ENCODE measurements at places on chromosomes 3 and 15.

DNA sequence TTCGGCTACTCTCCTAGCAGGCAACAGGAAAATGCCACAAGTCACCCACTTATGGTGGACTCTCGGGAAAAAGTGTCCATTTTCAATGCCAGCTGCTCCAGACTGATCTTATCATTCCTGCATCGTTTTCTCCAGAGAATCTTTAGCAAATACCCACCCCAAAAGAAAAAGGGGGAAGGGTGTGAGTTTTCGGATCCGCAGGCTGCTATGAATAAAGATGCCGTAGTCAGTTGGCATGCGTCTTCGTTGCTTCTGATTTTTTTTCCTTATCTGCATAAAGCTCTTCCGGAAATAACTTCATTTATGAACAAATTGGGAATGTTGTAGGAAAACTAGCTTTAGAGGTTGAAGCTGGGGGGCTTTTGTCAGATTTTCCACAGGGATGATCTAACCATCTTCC, 22.4 kb upstream of the VILL start:
- DNase-seq = no peak

DNA sequence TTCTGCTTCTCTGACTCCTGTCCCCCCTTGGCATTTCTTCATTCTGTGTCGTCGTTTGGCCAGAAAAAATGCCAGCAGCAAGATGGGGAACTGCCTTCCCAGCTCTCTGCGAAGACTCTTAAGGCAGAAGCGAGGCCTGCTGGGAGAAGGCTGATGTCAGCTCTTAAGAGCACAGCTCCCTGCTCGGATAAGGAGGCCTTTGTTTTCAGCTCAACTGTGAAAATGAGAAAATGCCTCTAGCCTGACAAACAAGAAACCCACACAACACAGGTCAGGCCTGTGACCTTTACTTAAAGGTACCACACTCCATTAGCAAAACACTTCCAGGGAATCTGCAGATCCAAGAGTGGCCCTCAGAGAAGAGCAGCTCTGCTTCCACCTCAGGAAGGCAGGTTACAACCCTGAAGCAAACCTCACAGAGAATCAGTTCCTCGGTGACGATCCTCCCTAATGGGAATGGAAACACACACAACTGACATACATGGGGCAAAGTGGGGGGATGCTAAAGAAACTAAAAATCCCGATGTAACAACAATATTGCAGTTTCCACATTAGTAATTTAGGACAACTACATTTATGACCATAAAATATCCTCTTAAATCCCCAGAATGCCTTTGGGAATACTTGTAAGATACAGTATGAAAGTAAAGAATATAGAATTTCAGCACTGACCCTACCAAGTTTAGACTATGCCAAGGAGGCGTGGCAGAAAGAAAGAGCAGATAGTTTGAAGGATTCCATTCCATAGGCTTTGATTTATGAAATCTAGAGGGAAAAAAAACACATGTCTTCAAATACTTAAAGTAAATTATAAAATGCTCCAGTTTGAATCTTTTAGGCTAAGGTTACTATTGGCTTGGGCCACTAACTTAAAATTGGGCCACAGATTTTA, 52.1 kb downstream of the VGLL4 start:
- no peak for DNase-seq

GRCh38 chr3:156334841-156335545, 214.6 kb downstream of the KCNAB1 start:
- no peak for DNase-seq

DNA sequence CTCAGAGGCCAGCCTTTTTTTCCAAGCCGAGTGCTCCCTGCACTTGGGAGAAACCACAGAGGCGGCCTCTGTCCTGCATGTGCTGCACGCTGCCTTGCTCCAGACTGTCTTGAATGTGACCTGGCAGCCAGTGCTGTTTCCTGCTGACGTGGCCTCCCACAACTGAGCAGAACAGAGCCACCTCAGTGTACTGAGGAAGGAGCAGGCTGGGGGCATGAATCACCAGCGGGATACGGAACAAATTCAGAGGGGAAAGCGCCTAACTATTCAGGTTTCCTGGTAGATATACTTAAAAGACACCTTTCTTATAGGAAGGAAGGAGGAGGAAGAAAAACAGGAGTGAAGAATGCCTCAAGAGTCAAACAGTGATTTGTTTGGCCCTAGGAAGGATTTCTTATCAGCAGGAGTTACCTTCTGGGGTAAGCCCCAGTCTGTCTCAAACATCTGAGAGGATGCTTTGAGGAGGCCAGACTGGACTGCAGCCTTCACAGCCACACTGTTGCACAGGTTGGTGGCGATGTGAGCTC, 114.0 kb downstream of the FNDC3B start:
- peak; percentile 68 for DNase-seq

DNA sequence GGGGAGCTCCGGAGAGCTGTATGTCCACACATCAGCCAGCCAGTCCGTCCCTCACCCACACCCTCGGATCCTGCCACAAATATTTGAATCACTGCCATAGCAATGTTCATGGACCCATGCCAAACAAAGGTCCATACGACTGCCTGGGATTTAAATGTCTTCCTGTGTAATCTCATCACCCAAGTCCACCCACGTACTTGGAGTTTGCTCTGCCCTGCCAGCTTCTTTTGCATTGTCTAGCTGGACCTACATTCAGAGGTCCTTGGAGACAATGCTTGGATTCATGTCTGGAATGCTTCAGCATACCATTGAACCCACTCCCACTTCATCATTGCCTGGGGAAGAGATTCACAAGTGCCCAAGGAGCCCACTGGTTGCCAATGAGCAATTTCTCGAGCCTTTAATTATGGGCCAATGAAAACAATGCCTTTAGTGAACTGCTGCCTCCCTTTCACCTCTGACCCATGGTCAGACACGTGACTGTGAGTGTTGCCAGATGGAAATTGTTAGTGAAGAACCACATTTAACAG, 90.4 kb upstream of the PHLDB2 start:
- DNase-seq = no peak

- no peak for DNase-seq
Observed at GRCh38 chr3:58272891-58273290, 33.2 kb upstream of the RPP14 start.

- peak; percentile 7 for DNase-seq
Observed at GRCh38 chr3:88149101-88149508, 654 bp upstream of the C3orf38 start.

- DNase-seq = no peak
Observed at GRCh38 chr15:85381850-85382751, 1.7 kb downstream of the AKAP13 start.

DNA sequence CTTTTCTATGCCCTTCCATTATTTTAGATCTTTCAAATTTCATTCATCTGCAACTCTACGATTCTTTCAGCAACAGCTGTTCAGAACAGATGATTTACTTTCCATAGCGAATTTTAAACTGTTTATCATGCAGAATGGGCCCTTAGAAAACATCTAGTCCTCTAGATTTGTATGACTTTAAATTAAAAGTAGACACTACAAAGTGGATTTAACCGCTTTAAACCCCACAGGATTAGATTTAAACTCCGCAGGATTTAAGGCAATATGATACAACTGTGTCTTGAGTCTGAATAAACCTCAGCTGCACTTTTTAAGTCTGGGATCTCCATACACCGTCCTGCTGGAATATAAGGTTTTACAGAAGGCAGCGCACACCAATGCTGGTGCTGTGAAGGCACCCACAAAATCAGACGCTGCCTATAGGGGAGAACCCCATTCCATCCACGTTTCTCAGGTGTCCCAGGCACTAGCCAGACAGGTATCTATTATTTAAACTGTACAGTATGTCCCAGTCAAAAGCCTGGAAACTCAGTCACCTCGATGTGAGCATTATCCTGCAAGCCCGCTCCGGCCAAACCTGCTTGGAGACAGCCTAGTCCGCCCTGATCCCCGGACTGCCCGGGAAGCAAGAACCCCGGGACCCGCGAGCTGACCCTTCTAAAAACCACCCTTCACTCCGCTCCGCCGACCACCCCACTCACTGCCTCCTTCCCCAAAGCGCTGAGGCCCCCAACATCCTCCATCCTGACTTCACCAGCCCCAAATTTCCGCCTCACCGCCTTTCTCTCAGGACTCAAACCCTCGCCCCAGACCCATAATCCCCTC, 768 bp downstream of the ANO10 start:
- DNase-seq = peak; percentile 6

DNA sequence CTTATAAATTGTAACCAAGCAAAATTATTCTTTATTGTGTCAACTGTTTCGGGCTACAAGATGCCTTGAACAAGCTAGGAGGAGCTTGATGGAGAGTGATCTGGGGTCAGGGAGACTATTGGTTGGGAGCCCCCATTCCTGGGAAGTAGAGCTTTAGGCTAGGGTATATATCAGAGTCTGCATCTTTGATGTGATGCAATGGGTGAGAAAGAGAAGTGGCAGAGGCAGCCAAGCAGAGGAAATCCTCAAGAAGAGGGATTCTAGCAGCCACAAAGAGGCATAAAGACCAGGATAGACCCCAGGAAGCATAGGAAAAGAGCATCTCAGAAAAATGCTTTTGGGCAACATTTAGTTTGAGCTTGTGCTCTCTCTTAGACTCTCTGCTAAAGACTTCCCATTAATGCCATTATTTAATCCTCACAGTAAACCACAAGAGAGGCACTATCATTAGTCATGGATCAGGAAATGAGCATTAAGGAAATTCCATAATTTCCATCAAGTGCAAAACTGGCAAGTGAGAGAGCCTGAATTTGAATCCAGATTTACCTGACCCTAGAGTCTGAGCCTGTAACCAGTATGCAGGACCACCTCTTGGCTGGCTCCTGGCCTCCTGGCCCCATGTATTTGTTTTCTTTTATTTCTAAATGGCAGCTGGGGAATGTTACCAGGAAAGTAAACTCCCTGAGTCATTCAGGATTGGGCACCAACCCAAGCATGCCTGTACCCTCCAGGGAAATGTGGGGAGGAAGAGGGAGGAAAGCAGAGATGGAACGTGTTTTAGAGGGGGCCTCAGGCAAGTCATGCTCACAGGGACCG, 118.7 kb downstream of the RPL22L1 start:
- DNase-seq = no peak

- no peak for DNase-seq
Observed at GRCh38 chr3:79672075-79672474, 95.7 kb downstream of the ROBO1 start.

GRCh38 chr15:78325092-78325843, 14.9 kb upstream of the CRABP1 start:
- no peak for DNase-seq

DNA sequence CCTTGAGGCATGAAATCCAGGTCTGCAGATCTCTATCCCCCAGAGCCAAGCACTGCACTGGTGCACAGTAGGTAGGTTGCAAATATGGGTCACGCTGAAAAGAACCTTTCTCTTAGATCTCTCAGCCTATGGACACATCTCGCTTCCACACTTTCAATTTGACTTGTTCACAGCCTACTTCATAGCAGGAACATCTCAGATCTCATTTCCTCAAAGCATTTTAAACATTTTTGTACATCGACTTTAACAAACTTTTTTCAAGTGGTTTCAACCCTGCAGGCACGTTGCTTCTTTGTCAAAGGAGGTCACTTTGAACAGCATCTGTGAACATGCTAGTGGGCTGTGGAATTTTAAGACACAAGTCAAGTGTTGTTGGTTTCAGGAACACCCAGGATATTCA, 76.0 kb downstream of the SLC12A8 start:
- no peak for DNase-seq

DNA sequence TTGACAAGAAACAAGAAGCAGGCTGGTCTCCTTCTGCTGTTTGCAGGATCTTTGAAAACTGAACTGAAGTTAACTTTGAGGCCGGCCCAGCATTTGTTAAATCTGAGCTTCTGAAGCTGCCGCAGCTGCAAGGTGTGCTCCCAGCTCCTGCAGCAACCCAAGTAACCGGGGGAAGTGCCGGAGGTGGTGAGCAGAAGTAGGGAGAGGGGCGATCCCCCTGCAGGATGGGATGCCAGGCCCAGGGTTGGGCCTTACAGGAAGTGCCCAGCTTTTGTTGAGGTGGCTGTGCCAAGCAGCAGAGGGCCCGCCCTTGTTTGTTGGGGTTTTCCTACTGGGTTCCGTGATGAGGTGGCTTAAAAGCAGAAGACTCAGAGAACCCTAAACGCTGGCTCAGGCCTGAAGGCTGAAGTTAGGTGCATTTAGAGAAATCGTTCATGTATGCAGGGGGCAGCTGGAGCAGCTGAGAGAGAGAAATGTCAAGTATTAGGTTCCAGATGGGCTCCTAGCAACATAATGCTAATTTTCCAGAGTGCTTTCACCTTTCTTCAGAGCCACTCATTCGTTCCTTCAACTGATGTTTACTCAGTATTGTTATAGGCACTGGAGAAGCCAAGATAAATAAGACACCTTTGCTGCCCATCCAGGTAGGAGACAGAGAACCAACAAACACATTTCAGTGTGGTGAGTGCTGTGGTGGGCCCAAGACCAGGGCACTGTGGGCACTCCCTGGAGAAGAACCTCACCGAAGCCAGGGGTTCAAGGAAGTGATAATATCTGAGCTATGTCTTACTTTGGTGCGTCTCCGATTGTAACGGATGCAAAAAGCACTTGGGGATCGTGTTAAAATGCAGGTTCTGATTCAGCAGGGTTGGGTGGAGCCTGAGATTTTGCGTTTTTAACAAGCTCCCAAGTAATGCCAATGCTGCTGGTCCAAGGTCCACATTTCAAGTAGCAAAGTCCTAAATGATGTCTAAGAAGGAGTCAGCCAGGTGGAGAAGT, 42.2 kb upstream of the PLCL2 start:
- DNase-seq = peak; percentile 80

DNA sequence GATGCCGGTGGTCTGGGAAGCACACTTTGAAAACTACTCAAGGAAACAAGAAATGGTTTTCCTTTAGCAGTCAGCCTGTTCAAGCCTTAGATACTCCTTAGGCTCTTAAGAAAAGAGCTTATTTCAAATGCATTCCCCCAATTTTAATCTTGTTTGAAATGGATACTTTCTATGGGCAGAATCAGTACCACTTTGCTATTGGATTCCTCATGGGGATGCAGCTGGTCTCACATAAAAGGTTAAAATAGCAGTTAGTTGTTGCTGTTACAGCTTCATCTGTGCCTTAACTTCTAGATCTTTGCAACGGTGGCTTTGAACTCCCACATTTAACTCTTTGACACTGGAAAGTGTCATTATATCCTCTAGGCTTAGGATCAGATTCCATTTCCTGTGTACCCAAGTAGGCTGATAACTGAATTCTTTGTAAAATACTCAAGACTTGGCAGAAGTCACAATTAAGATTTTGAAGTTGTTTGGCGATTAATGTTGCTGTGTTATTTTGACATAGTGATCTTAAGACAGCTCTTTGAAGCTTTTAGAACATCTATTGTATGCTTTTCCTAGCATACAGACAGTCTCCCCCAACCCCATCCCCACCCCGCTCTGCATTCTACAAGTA, 2.2 kb downstream of the THBS1 start:
- no peak for DNase-seq

DNA sequence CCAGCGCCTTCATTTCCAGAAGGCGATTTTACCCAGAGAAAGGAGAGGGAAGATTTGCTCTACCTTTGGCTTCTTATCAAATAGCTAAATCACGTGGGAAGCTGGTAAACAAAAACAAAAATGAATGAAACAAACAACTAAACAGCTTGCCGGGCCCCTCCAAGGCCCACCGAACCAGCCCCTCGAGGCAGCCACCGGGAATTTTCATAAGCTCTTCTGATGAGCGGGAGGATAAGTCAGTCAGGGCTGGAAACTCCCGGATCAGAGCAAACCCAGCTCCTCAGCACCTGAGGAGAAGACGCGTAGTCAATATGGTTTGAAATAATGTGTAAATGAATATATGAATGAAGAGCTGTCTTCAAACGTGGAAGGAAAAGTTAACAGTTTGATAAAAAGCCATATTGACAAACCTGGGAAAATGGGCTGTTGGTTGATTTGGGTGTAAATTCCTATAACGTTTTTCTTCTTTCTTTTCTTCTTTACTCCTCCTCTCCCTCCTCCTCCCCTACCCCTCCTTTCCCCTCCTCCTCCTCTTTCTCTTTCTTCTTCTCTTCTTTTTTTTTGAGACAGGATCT, 10.7 kb downstream of the RPLP1 start:
- no peak for DNase-seq

- DNase-seq = no peak
Observed at GRCh38 chr3:33716227-33716626, 1.8 kb downstream of the CLASP2 start.

Data from CD4-positive, alpha-beta T cell treated with Interleukin-4 for 1 hour (primary cell).